ENCODE measurements at places on chromosomes 3 and 15. TPM values are rescaled to one million over a fixed set of nuclear protein-coding genes. Genes with fewer than 3 reads are reported as not detected.

BFSP2 gene
- total RNA-seq = not detected

DNA sequence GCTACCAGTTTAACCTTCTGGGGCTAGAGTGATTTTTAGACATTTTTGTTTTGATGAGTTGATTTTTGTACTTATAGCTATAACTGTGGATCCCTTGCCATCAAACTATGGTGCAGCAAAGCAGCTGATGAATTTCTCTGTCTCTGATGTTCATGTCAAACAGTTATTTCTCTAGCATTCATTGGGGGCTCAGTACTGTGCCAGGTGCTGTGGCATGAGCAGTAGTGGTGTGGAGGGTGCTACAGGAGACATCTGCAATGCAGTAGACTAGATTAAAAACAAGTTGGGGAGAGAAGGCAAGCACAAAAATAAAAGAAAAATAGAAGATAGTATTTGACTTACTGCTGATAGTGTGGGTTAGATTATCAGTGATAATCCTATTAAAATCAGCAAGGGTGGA, 95.3 kb downstream of the AKAP13 start:
- no peaks in the 10 kb centered on the region for H3K27me3 ChIP-seq
- H3K4me1 ChIP-seq = peaks cover 19% of the 10 kb centered on the region
- H3K4me3 ChIP-seq = no peak overlapping the region
- no peaks in the 10 kb centered on the region for H3K36me3 ChIP-seq
- no peak overlapping the region for H3K27ac ChIP-seq

GNB4 gene
- 131 TPM for total RNA-seq

MCTP2 gene
- 8.6 TPM for total RNA-seq

- H3K36me3 ChIP-seq = no peaks in the 10 kb centered on the region
- no peak for DNase-seq
- H3K4me3 ChIP-seq = no peak overlapping the region
Measured at GRCh38 chr3:901953-902778, 190.7 kb upstream of the CNTN6 start.

- H3K4me1 ChIP-seq = no peaks in the 10 kb centered on the region
- no peak for DNase-seq
- no peaks in the 10 kb centered on the region for H3K36me3 ChIP-seq
Measured at GRCh38 chr3:100899440-100900091, 93.7 kb downstream of the ABI3BP start.

Data from IMR-90 (cell line).